ENCODE measurements at places on chromosomes 3 and 15.

GRCh38 chr3:58963928-58964503 lies 85.8 kb downstream of the CFAP20DC start:
- DNase-seq: no peak

GRCh38 chr3:136658946-136659682 lies 93.1 kb downstream of the STAG1 start:
- DNase-seq: no peak

DNA sequence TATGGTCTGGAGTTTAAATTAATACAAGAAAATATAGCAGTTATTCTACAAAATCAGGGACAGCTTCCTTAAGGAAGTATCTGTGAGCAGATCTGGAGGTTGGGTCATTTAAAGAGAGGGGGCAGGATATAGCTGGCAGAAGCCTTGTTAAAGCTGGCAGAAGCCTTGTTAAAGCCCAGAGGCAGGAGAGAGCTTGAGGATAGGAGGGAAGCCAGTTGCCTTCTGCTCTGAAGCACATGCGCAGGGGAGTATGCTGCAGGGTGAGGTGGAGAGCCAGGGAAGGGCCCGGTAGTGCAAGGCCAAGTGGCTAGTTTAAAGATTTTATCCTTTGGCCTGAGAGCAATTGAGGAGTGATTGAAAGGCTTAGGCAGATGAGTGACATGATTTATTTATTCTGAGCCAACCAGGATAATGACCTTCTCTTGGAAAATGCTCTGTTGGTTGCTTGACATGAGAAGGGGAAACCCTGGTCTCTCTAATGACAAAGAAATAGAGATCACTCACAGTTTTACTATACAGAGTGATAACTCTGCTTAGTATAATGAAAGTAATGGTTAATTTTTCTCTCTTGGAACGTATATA lies 3.9 kb downstream of the EAF1 start:
- DNase-seq: no peak

DNA sequence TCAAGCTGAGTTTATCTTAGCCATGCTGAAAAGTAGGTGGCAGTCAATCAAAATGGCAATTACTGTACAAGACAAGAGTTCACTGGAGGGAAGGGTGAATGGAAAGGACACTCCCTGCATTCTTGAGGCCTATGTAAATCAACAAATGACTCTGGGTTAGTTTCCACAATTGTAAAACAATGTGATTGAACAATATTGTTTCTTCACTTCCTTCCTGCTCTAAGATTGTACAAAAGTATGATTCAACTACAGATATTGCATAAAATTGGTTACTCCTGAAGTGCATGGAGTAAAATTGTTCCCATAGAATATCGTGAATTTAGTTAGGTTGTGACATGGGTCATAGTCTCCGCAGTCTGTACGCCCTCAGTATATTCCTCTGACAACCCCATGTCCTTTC lies 277.6 kb downstream of the LPP start:
- no peak for DNase-seq

GRCh38 chr3:168425936-168426595 lies 330.3 kb upstream of the GOLIM4 start:
- DNase-seq: no peak
